ENCODE measurements at places on chromosomes 1 and 21.
A peak's percentile ranks its signal among the peaks of the same experiment; 100 is the strongest.

- DNase-seq, result no peak
Observed at GRCh38 chr1:147735423-147735822, 25.0 kb downstream of the GJA5 start.

GRCh38 chr1:2559509-2560298 lies 3.5 kb downstream of the TNFRSF14 start:
- DNase-seq, result no peak

GRCh38 chr1:202800742-202801141 lies 7.5 kb downstream of the KDM5B start:
- DNase-seq, result no peak

DNA sequence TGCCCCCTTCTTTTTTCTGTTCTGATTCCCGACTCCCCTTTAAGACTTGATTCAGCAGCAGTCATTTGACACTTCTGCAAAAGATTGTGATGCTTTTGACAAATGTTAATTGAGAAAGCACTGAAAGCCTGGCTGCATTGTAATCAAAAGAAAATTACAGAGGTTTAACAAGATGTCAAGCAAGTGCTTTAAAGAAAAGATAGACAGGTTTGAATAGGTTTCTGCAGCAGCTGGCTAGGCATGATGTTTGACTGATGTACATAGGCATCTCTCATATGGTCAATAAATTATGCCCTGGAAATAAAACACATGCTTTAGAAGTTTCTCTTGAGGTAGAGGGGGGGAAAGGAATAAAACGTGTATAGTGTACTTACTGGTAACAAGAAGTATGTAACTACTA lies 147.8 kb downstream of the ADGRL2 start:
- DNase-seq, result no peak

DNA sequence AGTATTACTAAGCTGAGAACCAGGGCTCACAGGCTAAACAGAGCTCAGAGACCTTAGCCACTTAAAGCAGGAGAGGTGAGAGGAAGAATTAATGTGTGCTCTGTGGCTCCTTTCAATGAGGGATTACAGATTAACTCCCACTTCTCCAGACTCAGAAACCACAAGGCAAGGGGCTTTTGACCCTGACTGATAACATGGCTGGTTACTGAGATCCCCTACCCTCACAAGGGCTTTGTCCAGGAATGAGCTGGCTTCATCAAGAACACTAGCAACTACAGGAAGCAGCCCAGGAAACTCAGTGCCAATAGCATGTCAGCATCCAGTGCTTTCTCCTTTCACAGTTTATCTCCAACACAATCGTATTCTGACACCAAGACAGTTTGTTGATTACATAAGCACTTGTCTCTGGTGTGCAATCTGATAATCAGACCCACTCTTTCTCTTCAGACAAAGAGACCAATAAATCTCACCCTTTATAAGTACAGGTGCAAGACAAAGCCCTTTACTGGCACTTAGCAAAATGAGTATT lies 38.8 kb downstream of the ERI3 start:
- no peak for DNase-seq

- DNase-seq, result peak; percentile 31
Observed at GRCh38 chr1:164772635-164773034, 213.7 kb downstream of the PBX1 start.

DNA sequence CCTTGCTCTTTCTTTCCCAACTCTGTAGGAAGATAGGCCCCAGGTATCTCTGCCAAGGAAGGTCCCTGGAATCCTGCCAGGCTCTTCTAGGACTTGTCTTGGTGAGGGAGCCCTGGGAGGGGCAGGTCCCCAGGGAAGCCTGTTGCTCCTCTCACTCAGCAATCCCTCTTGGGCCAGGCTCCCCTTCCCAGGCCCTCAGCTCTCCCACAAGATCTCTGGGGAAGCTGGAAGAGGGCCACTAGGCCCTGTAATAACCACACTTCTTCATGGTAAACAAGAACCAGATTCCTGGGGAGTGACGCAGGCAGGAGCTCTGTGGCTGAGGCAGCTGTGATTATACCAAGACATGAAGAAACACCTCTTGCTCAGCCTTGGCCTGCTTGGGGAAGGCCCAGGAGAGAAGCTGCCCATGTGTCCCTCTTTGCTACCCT lies 9.9 kb upstream of the MAPKAPK2 start:
- no peak for DNase-seq

- DNase-seq, result peak; percentile 37
Observed at GRCh38 chr1:232951180-232951579, 769 bp downstream of the NTPCR start.

- DNase-seq, result no peak
Observed at GRCh38 chr1:93394514-93394913, 48.8 kb downstream of the DR1 start.

- DNase-seq, result no peak
Observed at GRCh38 chr1:125085720-125086591, 3901.2 kb downstream of the SRGAP2C start.

DNA sequence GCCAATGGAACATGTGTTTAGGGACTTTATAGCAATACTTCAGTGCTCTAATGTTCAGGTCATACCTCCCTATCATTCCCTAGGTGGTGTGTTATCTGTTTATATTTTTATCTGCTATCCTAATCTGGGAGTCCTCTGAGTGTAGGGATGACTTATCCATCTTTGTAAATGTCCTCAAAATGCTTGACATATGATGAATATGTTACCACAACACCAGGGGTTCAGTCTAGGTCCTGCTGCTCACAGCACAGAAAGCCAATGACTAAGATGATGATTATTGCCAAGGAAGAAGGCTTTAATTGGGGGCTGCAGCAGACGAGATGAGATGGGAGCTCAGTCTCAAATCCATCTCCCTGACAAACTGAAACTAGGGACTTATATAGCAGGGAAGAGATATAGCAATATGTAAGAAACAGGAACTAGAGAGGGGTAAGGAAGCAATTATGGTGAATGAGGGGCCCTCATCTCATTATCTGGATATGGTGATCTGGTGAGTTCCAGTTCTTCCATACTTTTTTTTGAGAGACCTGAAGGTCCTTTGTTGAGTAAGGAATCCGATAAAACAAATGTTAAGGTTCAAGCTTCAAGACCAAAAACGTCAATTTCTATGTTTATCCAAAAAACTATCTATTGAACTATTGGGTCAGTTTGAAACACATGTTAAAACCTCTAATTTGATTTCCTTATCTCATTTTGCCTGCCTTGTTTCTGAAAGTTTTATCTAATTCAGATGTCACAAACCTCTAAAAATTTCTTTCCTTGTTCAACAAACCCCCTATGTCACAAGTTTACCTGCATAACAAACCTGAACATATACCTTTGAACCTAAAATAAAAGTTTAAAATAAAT lies 256.7 kb upstream of the CACYBP start:
- no peak for DNase-seq

GRCh38 chr21:46214478-46215340 lies 13.9 kb downstream of the LSS start:
- DNase-seq, result no peak

DNA sequence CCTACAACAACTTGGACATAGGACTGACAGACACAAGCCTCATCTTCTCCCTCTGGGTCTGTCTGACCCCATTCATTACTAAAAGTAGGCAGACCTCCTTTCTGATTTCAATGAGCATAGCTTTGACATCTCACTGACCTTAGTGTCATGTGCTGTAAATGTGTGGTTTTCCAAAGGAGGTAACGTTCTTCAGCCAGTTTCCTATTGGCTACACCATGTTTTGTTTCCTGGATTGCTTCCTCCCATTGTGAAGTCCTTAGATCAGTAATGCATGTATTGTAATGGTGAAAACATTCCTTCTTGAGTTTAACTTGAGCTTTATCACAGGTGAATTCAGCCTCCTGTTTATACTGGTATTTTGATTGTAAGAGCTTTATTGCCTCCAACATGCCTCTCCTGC lies 20.6 kb downstream of the STXBP3 start:
- DNase-seq, result no peak

DNA sequence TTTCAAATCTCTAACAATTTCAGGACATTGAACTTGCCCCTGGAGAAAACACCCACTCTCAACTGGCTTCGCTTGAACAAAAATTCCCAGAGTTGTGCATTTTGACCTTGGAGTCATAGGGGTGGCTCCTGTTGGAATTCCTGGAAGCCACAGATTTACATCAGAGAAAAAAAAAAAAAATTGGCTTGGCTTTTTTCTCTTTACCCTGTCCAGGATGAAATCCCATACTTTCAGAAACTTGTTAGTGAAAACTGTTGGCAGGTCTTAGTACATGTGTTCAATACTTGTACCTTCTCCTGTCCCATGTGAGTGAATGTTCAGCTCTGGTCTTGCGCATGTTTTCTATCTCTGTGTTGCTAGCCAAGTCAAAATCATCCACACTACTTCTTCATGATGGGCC lies 228.8 kb downstream of the TGFB2 start:
- no peak for DNase-seq

DNA sequence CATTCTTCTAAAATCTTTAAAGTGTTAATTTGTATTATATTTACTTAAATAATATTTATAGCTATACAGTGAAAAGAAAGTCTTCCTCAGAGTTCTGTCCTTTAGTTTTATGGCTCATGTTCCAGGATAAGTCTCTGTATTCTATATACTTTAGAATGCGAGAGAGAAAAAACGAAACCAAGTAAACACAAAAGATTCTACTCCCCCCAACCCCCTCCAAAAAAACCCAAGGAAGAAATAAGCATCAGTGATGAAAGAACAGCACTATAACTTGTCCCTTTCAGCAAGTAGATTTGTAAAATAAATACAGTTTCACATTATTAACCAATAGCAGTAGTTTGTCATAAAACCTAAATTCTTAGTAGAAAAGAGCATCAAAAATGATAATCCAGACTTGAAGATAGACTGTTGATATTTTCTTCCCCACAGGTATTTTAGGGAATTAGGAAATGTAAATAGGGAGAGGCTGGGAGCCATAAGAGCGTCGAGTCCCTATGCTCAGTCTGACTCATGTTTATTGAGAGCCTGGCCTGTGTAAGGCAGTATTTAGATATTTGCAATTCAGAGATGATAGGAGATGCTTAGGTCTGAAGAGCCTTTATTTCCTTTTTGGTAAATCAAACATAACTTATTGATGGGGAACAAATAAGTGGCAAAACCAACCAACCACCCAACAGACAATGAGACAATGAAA lies 35.5 kb downstream of the CDC14A start:
- no peak for DNase-seq

DNA sequence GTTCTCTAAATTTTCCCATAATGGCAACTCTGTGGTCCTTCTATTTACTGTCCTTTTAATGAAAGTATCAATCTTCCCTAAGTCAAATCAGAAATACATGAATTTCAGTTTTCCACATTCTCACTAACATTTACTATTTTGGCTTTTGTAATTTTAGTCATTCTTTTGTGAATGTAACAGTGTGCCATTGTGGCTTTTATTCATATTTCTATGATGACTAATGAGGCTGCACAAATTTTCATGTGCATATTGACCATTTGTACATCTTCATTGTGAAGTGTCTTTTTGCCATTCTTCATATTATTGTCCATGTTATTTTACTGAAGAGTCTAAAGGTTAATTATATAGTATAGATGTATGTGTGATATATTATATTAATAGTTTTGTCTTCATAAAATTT lies 431.0 kb upstream of the BRINP3 start:
- no peak for DNase-seq

- no peak for DNase-seq
Observed at GRCh38 chr1:175494950-175495349, 248.4 kb downstream of the TNR start.

DNA sequence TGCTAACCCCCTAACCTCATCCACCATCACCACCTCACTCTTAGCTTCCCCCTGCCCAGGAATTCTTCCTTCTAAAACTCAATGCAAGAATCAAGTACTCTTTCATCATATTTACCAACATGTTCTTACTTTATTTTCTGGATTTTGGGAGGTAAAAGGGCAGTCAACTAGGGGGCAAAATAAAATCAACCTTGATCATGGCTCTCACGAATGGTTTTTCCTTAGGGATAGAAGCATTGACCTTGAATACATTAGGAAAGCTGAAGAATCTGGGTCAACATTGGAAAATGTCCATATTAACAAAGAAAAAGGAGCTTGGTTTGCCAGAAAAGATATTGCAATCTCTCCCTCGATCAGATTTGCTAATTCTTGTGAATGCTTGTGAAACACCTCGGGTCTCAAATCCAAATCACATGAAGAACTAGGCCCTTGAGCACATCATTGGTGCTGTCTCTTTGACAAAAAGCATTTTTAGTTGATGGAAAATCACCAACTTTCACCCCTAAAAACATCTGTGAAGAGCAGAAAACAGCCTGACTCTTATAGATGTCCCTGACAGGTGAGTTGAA lies 58.9 kb downstream of the ZC3H11B start:
- no peak for DNase-seq

- no peak for DNase-seq
Observed at GRCh38 chr1:37274486-37274885, 199.9 kb upstream of the ZC3H12A start.

GRCh38 chr1:243391355-243391754 lies 135.5 kb downstream of the SDCCAG8 start:
- DNase-seq, result no peak

DNA sequence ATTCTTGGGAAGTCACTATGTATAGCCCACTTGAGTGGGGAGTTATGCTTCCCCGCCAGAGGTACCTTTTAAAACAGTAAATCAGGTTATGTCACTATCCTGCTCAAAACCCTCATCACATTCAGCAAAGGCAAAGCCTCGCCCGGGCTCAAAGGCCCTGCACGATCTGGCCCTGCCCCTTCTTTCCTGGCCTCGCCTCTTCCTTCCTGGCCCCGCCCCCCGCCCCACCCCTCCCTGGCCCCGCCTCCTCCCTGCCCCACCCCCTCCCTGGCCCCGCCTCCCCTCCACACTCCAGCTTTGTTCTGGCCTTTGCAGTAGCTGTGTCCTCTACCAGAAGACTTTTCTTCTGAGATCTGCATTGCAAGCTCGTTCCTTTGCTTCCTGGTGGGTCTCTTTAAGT lies 6.6 kb downstream of the LDLRAD2 start:
- DNase-seq, result peak; percentile 60

DNA sequence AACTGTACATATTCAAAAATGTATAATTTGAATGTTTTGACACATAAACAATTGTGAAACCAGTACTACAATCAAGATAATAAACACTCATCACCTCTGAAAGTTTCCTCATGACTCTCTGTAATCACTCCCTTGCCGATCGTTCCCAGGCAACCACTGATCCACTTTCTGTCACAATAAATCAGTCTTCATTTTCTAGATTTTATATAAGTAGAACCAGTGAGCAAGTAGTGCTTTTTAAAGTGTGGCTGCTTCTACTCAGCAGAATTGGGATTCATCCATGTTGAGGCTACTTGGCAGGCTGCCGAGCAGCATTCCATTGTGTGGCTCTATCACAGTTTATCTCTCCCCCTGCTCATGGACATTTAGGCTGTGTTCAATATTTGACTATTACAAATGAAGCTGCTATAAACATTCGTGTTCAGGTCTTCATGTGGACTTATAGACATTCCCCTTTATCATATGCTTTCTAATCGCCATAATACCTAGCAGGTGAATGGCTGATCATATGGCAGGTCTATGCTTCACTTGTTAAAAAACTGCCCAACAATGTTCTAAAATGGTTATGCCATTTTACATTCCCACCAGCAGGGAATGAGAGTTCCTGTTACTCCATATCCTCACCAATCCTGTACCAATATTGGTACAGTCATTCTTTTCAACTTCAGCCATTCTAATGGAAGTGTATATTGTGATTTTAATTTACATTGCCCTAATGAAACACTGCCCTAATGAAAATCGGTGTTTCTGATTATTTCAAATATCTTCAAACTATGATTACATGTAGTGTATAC lies 20.5 kb downstream of the TEX38 start:
- no peak for DNase-seq

- DNase-seq, result no peak
Observed at GRCh38 chr1:16237343-16237830, 404 bp upstream of the CPLANE2 start.

Measured in stimulated activated CD8-positive, alpha-beta memory T cell treated with anti-CD3 and anti-CD28 coated beads, Interleukin-4, amount 100 ng/mL, for 48 hours (primary cell).